Left lung (tissue), 14 donors: ENCODE measurements at places on chromosomes 12 and 14. TPM values are rescaled to one million over a fixed set of nuclear protein-coding genes. Genes with fewer than 3 reads are reported as not detected.

The ESPL1 gene
- total RNA-seq, result 2.8 TPM

The GPD1 gene
- total RNA-seq, result 6.8 TPM

The TBX3 gene
- total RNA-seq, result 28.3 TPM

The HOXC6 gene
- total RNA-seq, result 0.97 TPM

The MYL6B gene
- 32.6 TPM for total RNA-seq

The ZDHHC22 gene
- not detected for total RNA-seq

The BCAT1 gene
- total RNA-seq, result 131 TPM

The FAM222A gene
- total RNA-seq, result 3.1 TPM

The VWF gene
- 401 TPM for total RNA-seq

The CAPZA3 gene
- not detected for total RNA-seq

The FGF6 gene
- not detected for total RNA-seq

The TTC6 gene
- 3.2 TPM for total RNA-seq

The IFI27L1 gene
- 20.3 TPM for total RNA-seq

The KLRC1 gene
- total RNA-seq, result 1.3 TPM

The KRT80 gene
- total RNA-seq, result 27.6 TPM

The MLF2 gene
- total RNA-seq, result 148 TPM

The SMIM41 gene
- total RNA-seq, result 0.47 TPM

The GLS2 gene
- 5.9 TPM for total RNA-seq

The CLEC4D gene
- total RNA-seq, result 0.35 TPM

The B4GALNT3 gene
- total RNA-seq, result 31.4 TPM

The ITGB7 gene
- total RNA-seq, result 10.9 TPM

The ORAI1 gene
- total RNA-seq, result 39.5 TPM

The JPH4 gene
- total RNA-seq, result 1.3 TPM

The ADCY6 gene
- 54.0 TPM for total RNA-seq

The APOLD1 gene
- total RNA-seq, result 8.9 TPM

The GMFB gene
- 54.8 TPM for total RNA-seq

The ESR2 gene
- total RNA-seq, result 0.58 TPM

The P2RX7 gene
- 11.6 TPM for total RNA-seq

The RAD9B gene
- 0.55 TPM for total RNA-seq

The CEP128 gene
- total RNA-seq, result 10.0 TPM

The TMEM121 gene
- total RNA-seq, result 3.0 TPM

The TMCC3 gene
- total RNA-seq, result 3.7 TPM

The PLA2G1B gene
- 4.7 TPM for total RNA-seq

The C1QL4 gene
- not detected for total RNA-seq

The KRT2 gene
- not detected for total RNA-seq

The CLEC6A gene
- total RNA-seq, result 0.42 TPM

The KLHL33 gene
- 0.20 TPM for total RNA-seq

The TRHDE gene
- 0.87 TPM for total RNA-seq

The TMEM132C gene
- 0.50 TPM for total RNA-seq

The HOXC4 gene
- 0.99 TPM for total RNA-seq

The MDGA2 gene
- not detected for total RNA-seq

The PCNX1 gene
- total RNA-seq, result 65.8 TPM

The ARHGAP9 gene
- total RNA-seq, result 24.2 TPM

The FAM177A1 gene
- 100 TPM for total RNA-seq

The RALGAPA1 gene
- 58.7 TPM for total RNA-seq

The GPR84 gene
- total RNA-seq, result 10.3 TPM

The ETFBKMT gene
- 3.9 TPM for total RNA-seq

The ZFP36L1 gene
- 395 TPM for total RNA-seq

The ADAM21 gene
- 0.29 TPM for total RNA-seq

The EPYC gene
- total RNA-seq, result 0.47 TPM

The CLEC9A gene
- total RNA-seq, result 0.17 TPM

The TBX5 gene
- total RNA-seq, result 18.1 TPM

The RTN1 gene
- 7.9 TPM for total RNA-seq
